ENCODE measurements at places on chromosomes 4 and X. TPM values are rescaled to one million over a fixed set of nuclear protein-coding genes. Genes with fewer than 3 reads are reported as not detected.

The SPOCK3 gene
- total RNA-seq: not detected

The CCSER1 gene
- total RNA-seq: 3.0 TPM

The SPIN2A gene
- total RNA-seq: 0.21 TPM

The FHL1 gene
- 96.7 TPM for total RNA-seq

The BANK1 gene
- not detected for total RNA-seq

The TSC22D3 gene
- 25.9 TPM for total RNA-seq

The SPIN4 gene
- 2.2 TPM for total RNA-seq

The SPATA4 gene
- not detected for total RNA-seq

The OPRPN gene
- total RNA-seq: not detected

DNA sequence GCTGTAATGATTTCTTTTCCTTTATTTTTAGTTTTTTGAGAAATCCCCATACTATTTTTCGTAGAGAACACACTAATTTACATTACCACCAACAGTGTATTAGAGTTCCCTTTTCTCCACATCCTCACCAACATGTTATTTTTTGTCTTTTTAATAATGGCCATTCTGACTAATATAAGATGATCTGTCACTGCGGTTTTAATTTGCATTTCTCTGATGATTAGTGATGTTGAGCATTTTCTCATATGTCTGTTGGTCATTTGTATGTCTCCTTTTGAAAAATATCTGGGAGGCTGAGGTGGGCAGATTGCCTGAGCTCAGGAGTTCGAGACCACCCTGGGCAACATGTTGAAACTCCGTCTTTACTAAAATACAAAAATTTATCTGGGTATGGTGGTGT lies 30.2 kb downstream of the SPINK2 start:
- no peak for DNase-seq

DNA sequence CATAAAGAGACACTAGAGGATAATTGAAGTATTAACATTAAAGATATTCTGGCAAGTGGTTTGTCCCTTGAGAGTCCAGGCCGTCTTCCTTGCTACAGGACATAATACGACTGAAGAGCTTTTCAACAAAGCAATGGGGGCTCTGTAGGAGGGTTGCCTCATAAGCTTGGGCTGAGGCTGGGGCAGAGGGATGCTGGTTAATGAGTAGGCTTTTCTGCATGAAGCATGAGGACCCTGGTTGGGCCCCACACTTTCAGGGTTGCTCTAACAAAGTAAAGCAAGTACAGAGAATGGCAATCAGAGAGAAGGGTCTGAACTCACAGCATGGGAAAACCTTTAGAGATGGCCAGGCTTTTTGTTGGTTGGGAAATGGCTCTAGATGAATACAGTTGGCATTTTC lies 281.3 kb downstream of the IDS start:
- DNase-seq: no peak

DNA sequence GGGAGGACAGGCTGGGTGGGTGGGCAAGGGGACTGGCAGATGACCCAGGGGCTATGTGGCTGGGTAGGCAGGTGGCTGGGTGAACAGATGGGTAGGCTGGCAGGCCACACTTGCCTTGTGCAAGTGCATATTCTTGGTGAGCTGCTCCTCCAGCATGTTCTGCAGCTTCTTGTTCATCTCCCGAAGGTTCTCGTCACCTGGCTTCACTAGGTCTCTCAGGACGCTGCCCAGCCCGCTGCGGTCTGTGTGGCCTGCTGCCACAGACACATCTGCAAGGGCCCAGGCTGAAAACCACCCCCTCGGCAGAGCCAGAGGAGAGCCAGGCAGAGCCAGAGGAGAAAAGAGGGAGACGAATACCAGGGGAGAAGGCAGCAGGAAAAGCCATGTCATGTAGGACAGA lies 3.4 kb upstream of the KCND1 start:
- no peak for DNase-seq

DNA sequence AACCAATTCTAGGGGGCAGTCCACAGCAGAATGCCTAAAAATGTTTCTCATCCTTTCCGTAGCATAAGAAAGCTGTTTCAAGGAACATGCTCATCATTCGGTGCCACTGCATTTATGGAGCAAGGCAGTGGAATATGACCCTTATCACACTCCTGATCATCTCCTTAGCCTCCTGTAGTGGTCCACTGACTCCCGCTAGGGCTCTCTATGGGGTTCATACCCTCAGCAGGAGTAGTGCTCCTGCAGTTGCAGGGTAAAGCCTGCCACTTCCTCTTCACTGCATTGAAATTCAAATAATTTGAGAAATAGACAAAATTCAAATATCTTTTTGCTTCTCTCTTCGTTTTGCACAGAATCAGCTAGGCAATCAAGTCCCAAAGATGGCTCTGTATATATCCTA lies 107.0 kb downstream of the NDST3 start:
- DNase-seq: no peak

DNA sequence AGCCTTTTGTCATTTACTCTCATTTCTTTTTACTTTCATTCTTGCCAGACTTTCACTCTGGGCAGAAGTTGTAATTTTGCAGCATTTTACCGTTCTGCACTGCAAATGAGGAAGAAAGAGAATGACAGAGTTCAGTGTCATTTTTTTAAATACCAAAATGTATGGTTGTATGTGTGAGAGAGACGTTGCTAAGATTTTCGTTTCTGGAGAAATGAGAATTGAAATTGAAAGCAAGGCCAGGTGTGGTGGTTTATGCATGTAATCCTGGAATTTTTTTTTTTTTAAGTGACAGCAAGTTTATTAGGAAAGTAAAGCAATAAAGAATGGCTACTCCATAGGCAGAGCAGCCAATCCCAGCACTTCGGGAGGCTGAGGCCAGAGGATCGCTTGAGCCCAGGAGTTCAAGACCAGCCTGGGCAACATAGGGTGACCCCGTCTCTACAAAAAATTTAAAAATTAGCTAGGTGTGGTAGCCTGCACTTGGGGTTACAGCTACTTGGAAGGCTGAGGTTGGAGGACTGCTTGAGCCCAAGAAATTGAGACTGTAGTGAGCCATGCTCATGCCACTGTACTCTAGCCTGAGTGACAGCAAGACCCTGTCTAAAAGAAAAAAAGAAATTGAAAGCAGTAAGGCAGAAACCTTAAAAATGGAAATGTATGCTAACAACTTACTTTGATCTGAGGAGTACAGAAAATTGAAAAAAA lies 12.9 kb downstream of the DCK start:
- DNase-seq: no peak

DNA sequence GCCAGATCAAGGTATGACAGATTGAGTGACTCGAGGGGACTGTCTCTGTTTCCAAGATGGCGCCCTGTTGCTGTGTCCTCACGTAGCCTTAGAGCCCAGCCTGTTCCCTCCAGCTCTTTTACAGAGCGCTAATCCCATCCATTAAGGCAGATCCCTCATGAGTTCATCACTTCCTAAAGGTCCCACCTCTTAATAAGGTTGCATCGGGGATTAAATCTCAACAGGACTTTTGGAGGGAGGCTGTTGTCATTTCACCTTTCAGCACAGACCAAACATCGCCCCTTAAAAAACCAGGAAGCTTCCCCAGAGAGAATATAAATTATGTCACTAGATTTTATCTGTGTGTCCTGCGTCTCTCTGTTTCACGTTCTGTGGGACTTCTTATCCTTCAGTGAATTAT lies 32.6 kb upstream of the DHRSX start:
- DNase-seq: no peak

GRCh38 chr4:67701517-67701850 lies 529 bp upstream of the UBA6 start:
- DNase-seq: no peak

- no peak for DNase-seq
Measured at GRCh38 chrX:130593911-130594310, 192.1 kb downstream of the RBMX2 start.

DNA sequence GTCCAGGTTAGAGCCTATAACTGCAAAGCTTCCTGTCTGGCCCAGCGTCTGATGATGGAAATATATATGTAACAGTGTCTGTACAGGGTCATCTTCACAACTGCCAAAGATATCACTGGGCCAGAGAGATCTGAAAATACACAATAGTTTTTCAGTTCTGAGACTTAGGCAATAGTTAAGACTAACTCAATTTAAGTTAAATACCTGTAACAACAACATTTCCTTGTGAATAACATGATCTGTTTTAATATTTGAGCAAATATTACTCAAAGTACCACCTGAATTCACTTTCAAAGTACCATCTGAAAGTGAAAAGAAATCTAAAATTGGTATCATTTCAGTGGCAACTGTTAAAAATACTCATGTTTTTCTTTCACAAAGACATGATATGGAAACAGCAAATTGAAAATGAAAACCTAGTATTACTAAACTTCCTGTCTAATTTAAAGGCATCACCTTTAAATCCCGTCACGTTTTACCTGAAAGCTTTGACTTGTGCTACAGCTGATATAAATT lies 9.6 kb downstream of the ZAR1 start:
- DNase-seq: no peak

- DNase-seq: no peak
Measured at GRCh38 chr4:77158487-77158861, 1.5 kb downstream of the CCNG2 start.

DNA sequence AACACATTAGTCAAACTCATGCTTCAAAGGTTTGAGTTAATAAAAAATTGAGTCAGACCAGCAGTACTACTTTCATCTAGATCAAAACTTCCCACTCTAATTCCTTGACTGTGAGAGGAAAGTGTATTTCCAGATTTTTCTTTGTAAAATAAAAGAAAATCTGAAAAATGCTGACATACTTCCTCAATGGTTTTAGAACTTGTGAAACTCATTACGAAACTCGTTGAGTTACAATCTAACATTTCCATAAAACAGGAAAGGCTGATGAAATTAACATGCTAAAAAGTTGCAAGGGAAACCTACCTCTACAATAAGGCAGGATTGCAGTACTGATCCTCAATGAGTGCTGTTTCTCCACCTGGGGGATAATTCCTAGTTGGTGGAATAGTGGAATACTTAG lies 217.8 kb upstream of the HCCS start:
- DNase-seq: no peak

GRCh38 chr4:173777421-173777820 lies 247.4 kb upstream of the HAND2 start:
- DNase-seq: no peak

- DNase-seq: no peak
Measured at GRCh38 chr4:26032142-26032541, 118.1 kb downstream of the SMIM20 start.

All from pulmonary artery endothelial cell (primary cell).